Bronchial epithelial cell (primary cell): ENCODE measurements at places on chromosomes 4 and X.

- DNase-seq: no peak
Measured at GRCh38 chr4:174107746-174108354, 175.6 kb downstream of the FBXO8 start.

- no peak for DNase-seq
Measured at GRCh38 chrX:150842198-150842685, 56.2 kb downstream of the CD99L2 start.

GRCh38 chr4:78337244-78338020 is 214.1 kb upstream of the ANXA3 start:
- no peak for DNase-seq

GRCh38 chrX:50769389-50770063 is 44.5 kb downstream of the SHROOM4 start:
- DNase-seq: peak; percentile 19

DNA sequence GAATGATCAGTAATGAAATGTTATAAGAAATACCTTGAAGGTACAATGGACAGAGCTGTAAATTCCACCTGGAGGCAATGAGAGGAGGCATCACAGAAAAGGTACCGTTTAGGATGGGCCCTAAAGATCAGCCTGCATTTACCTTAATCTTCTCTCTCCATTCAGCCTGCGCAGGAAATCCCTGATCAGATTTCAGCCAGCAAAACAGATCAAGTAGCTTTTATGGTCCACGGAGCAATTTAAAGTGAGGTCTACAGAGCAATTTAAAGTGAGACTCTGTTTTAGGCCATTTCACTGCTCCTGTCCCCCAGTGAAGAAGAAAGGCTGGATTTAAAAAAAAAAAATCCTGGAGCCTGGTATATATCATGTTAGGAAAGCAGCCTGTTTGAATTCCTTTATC is 195.1 kb upstream of the VCX start:
- no peak for DNase-seq

GRCh38 chrX:110407910-110408545 is 49.4 kb downstream of the RTL9 start:
- peak; percentile 52 for DNase-seq

DNA sequence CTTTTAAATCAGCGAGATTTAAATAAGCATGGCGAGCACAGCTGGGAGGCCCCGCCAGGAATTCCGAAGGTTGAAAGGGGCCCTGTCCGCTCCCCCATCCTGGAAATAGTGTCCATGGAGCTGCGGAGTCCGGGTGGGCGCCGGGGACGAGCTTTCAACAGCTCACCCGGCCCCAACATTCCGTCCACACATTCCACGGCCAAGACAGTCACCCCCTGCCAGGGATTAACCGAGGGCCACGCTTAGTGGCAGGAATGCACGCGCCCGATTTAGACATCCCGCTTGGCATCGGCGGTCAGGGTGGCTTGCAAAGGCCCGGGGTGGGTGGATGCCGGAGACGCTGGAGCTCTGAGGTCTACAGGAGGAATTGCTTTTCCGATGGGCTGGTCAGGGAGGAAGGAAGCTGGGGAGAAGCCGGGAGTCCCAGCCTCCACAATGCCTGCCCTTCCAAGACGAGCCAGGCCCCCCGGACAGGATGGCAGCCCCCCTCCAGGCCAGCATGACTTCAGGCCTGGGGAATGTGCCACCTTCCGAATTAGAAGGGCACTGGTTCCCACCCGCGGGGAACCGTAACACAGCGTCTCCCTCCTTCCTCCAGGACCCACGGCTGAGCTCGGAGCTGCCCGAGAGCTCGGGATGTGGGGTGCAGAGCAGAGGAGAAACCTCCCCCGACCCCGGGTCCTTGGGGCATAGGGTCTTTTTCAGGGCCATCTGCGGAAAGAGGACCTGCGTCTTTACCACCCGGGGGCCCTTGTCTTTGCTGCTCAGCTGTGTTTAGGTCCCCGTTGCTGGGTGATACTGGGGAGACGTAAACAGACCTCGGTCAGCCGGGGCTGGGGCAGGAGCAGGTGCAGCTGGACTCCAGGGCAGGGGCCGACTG is 26.9 kb upstream of the PPP2R3B start:
- no peak for DNase-seq

GRCh38 chr4:41452484-41453225 is 85.3 kb upstream of the LIMCH1 start:
- no peak for DNase-seq
